ENCODE measurements at places on chromosomes 2 and 18.
A peak's percentile ranks its signal among the peaks of the same experiment; 100 is the strongest.

GRCh38 chr2:191611614-191612013, 66.3 kb upstream of the NABP1 start:
- peak; percentile 78 for DNase-seq

DNA sequence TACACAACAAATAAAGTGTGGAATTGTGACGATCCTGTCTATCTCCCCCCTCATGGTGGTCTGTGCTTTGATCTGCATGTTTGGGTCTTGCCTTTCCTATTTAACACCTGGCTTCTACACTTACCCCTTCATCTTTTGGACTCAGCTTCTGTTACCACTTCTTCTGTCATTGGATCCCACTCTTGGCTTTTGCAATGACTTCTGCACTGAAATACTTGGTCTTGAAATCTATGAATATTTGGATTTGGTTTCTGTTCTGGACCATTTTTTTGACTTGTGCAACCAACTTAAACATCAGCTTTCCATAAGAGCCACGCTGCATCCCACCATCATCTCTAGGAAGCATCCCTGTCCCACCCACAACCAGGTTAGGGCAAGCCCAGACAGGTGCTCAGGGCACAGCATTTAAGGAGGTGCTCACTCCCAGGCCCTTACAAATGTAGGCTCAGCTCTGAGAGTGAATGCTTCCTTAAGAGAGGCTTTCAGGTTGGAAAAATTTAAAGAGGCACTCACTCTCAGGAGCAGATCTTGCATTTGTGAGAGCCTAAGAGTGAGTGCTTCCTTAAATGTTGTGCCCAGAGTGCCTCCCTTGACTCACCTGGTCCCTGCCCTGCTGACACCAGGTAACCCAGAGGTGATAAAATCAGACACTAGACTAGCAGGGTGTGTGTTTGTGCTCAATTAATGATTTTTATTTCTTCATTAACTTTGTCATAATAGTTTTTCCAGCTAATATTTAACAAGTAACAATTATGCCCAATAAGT, 124.5 kb upstream of the SH3BP4 start:
- peak; percentile 94 for DNase-seq

DNA sequence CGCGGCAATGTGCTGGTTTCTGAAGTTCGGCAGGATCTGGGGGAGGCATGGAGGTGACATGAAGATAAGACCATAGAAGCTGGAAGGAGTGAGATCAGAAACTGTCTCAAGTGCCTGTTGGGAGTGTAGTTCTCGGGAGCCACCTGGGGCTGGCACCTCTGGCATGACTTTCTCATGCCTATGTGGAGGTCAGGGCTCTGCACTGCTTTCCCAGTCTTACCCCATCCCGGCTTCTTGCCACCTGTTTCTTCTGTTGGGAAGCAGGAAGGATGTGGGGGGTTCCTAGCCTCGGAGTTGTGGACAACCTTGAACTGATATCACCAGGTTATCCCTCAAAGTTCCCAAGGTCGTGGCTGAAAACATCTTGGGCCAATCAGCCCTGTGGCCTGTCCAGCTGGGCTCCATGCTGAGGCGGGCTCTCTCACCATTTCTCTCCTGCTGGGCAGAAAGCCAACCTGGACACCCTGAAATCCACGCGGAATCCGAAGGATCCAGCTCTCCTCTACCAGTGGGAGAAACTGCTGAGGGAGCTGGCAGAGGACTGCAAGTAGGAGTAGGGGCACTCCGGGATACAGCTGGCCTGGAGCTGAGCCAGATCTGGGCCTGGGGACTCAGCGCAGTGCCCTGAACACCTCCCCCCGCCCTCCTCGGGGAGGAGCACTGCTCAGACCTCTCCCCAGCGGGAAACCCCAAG, 42.5 kb downstream of the FER1L5 start:
- peak; percentile 52 for DNase-seq

GRCh38 chr2:150606380-150607060, 119.1 kb upstream of the RND3 start:
- peak; percentile 72 for DNase-seq

GRCh38 chr2:30239986-30240752, 8.8 kb downstream of the LBH start:
- DNase-seq = no peak

DNA sequence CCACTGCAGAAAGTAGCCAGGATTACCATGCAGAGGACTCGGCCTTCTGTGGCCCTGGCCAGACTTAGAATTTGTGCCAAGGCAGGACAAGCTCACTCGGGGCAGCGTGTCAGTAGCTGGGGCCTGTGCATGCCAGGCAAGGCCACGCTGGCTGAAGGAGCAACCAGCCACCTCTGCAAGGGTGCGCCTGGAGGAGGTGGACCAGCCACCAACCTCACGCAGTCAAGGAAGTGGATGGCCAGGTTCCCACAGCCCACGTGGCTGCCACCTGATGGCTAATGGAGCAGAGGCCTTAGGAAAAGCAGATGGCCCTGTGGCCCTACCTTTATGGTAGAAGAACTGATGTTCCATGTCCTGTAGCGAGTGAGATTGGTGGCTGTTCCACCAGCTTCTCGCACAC, 107.9 kb downstream of the CCDC74A start:
- DNase-seq = no peak

GRCh38 chr2:20221555-20221973, 3.4 kb downstream of the SDC1 start:
- DNase-seq = peak; percentile 11

GRCh38 chr2:4420032-4420431, 716.7 kb downstream of the DCDC2C start:
- DNase-seq = no peak

DNA sequence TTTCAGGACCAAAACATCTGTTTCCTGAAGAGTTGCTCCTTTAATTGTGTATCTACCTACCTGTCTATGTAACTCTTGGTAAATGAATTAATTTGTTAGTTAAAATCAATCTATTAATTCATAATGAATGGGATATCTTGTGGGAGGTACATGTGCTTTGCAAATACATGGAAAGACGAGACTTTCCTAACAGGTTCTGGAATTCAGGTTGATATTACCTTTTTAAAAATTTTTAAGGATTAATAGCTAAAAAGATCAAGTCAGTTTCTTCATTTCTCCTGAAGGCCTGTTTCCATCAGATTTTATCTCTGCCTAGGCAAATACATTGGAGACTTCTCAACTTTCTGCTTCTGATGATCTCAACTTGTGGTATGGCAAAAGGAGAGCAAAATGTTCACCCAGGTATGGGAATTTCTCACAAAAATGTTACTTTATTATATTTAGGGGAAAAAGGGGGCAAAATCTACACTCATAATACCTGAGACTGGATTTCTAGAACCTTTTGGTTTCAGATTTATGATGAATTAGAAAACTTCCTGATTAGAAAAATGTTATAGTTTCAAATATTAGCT, 7.4 kb downstream of the TFPI start:
- no peak for DNase-seq

DNA sequence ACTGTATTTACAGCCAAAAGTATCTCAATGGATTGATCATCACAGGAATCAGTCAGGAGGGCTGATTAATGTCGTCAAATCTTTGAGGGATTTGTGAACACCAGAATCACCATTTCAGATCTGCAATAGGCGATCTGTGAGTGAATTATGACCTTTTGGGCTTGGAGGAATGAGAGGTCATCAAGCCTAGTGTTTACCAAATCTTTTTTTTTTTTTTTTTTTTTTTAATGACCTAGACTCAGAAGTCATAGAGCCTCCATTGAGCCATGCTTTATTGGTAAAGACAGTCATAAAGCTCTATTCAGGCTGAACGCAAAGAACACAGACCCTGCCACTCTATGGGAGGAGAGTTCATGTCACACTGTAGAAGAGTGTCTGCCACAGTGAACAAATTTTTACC, 97.7 kb downstream of the SOCS6 start:
- no peak for DNase-seq

DNA sequence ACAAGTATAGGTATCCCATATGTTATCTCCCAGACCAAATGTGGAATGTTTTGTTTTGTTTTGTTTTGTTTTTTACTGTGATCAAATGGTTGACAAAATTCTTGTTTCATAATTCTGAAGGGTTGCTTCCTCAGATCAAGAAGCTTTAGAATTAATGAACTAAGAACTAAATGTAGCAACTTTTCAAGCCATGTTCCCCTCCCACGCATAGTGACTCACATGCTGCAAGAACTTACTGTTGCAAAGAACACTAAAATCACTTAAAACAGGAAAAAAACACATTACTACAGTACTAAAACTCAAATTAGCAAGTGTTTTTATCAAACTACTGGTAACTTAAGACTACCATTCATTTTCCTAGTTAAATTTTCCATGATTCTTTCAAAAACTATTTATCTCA, 30.6 kb downstream of the HNRNPLL start:
- no peak for DNase-seq

DNA sequence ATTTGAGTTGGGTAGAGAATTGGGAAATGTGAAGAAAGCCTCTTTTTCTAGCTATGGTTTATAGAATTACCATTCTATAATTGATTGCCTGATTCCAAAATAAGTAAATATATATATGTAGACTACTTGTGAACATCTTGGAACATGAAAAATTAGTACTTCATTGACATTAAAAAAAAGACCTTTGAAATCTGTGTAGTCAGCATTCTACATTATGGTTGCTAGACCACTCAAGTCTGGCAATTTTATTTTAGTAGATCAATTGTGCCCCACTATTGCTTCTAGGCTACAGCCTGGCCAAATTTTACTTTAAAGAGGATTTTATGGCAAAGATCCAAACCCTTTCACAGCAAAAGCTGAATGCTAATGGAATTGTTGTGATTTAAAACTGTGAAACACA, 279.8 kb downstream of the IKZF2 start:
- DNase-seq = no peak

GRCh38 chr2:19674051-19675002, 227.5 kb downstream of the TTC32 start:
- no peak for DNase-seq

DNA sequence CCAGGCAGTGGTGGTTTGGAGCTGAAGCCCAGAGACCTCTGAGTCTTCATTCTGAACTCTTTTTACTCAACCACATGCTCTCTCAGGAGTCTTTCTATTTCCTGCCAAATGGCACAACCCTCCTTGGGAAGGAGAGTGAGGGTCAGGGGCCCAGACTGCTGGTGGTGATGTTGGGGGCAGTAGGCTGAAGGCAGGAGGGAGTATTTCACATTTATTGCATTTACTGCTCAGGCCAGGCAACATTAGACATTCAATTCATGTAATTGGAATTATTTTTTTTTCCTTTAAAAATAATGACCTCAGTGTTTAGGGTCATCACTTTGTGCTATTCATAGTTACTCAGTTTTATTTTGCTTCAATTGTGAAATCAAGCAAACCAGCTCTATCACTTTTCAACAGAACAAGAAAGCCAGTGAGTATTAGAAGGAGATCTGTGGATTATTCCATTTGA, 311.3 kb upstream of the NT5C1B start:
- no peak for DNase-seq

- no peak for DNase-seq
These were observed 230.5 kb downstream of the FIGN start for GRCh38 chr2:163505281-163505680.

- no peak for DNase-seq
These were observed 57.6 kb downstream of the CRIM1 start for GRCh38 chr2:36413218-36413617.

All from DMS79 treated with DMSO at 0.1 percent for 48 hours (cell line).